ENCODE measurements at places on chromosomes 2 and 18. TPM values are rescaled to one million over a fixed set of nuclear protein-coding genes. Genes with fewer than 3 reads are reported as not detected.
A peak's percentile ranks its signal among the peaks of the same experiment; 100 is the strongest.

DNA sequence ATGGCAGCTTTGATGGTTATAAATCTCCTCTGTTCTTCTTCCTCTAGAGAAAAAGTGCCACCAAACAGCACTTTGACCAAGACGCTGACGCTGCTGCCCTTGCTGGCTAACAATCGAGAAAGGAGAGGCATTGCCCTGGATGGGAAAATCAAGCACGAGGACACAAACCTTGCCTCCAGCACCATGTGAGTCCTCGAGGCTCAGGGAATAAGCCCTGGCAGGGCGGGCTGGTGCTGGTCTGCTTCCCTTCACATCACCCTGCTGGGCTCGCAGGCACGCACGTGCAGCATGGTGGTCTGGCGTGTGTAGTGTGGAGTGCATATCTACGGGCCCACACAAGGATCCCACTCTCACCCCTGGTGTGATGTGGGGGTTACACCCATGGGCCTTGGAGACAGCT, 19.4 kb upstream of the DGKD start:
- no peak for DNase-seq

DNA sequence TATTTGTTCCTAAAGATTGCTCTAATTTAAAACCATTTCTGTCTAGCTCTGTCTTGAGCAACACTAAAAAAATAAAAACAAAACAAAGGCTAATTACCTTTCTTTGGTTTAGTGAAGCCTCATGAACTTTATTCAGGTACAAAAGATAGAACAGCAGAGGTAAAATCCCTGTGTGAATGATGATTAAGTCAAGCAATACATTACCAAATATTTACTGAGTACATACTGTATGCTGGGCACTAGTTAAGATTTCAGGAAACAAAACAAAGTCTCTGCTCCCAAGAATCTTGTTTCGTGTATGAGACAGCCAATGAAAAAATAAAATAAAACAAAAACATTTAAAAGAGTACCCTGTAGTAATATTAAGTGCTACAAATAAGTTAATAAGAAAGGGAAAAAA, 257.5 kb downstream of the RND3 start:
- DNase-seq = peak; percentile 54

DNA sequence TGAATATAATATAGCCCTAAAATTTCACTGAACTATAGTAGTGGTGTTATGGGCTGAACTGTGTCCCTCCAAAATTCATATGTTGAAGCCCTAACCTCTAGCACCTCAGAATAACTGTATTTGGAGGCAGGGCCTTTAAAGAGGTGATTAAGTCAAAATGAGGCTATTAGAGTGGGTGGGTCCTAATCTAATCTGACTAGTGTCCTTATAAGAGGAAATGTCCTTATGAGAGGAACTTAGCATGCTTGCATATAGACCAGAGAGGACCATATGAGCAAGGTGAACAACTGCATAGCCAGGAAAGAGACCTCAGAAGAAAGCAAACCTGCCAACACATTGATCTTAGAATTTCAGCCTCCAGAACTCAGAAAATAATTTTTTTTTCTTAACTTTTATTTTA, 238.4 kb downstream of the ZEB2 start:
- DNase-seq = no peak

The DSG1 gene
- total RNA-seq = not detected

The GAL3ST2 gene
- not detected for total RNA-seq

- DNase-seq = no peak
Observed at GRCh38 chr2:54053830-54054229, 61.6 kb upstream of the ACYP2 start.

All from PC-3 (cell line).